Hypothalamus (tissue), 51 donors: ENCODE measurements at places on chromosomes 5 and 9.

- DNase-seq = no peak
These were observed 68.2 kb downstream of the LRSAM1 start for GRCh38 chr9:127519301-127520166.

DNA sequence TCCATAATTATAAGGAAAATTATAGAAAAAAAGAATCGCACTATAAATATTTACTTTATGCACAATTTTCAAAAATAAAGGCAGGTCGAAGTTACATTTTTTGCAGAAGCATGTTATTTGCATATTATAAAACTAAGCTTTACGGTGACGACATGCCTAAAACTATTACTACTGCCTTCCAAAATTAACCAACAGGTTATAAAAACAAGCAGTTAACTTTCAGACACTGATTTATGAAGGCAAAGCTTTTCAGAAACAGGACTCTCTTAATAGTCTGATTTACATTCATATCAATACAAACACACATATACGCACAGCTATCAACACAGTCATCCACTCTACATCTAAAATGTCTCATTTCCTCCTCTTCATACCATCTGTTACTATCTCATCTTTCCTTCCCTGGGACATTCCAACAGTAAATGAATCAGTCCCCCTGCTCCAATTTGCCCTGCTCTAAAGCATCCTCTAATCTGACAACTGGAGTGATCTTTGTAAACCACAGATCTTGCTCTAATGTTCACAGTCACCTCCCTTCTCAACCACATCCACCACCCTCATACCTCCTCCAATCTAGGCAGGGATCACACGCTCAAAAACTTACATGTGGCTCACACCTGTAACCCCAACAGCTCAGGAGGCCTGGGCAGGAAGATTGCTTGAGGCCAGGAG is 21.6 kb downstream of the FBXW11 start:
- DNase-seq = no peak

- DNase-seq = no peak
These were observed 92.9 kb downstream of the TNC start for GRCh38 chr9:115024925-115025535.

DNA sequence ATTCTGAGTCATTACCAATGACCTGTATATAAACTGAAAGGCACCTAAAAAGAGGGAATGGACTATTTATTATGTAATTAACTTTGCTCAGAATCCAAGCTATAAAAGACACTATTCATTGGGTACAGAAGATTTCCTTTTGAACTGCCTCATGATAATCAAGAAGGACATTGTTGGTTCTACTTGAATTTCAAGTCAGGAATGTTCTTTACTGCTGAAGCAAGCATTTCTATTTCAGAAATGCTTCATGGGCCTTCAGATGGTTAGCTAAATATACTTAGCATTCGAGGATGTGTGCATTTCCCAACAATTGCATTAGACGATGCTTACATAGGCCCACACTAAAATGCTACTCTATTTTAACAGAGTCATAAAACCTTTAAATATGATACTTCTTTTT is 658.2 kb upstream of the DMAC1 start:
- no peak for DNase-seq

DNA sequence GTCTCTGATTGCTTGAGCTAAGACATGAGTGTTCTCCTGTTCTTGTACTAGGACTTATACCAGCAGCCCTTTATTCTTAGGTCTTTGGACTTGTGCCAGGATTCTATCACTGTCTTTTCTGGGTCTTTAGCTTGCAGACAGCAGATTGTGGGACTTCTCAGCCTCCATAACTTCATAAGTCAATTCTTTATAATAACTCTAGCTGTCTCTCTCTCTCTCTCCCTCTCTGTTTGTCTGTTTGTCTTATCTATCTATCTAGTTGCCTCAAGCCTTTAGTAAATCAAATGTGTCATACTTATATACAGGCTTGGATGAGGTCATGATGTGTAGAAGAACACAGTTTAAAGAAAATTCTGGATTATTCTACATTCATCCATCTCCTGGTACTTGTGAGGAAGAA is 11.5 kb upstream of the ANKRD55 start:
- DNase-seq = no peak

GRCh38 chr5:154271936-154272514 is 81.5 kb downstream of the GALNT10 start:
- DNase-seq = no peak

- no peak for DNase-seq
These were observed 3.4 kb upstream of the F12 start for GRCh38 chr5:177412603-177413233.

- DNase-seq = no peak
These were observed 365.1 kb upstream of the NUDT12 start for GRCh38 chr5:103927739-103928138.

DNA sequence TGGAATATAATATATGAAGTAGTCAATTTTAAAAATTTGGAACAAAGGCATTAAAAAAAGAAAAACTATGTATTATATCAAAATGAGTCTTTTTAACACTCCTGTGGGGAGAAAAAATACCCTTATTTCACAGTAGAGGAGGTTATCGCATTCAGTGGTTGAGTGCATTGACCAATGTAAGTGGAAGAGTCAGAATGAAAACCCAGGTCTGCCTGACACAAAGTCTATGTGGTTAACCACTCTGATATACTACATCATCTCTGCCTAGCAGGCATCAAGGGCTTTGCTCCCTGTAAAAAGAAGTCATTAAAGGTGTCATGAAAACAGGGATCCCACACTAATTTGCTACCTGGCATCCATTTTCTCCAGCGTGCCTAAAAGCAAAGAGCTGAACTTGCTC is 417.2 kb upstream of the C9orf72 start:
- no peak for DNase-seq

GRCh38 chr9:130054325-130054786 is 650 bp downstream of the GPR107 start:
- no peak for DNase-seq

DNA sequence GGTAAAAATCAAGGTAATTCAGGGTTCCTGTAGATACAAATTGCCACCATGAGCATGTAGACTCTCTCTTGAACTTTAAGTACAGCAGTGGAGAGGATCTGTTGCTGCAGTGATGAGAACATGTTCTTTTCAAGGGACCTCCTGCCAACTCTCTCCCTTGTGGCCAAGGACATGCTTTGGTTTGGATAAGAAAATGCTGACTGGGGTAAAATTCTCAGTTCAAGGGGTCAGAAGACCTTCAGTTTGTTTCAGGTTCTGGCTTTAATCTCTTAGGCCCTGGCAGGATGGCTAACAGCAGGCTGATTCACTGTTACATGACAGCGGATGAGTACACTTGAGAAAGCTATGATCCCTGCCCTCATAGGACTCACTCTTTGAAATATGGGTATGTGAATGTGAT is 299.2 kb upstream of the NMUR2 start:
- DNase-seq = no peak

DNA sequence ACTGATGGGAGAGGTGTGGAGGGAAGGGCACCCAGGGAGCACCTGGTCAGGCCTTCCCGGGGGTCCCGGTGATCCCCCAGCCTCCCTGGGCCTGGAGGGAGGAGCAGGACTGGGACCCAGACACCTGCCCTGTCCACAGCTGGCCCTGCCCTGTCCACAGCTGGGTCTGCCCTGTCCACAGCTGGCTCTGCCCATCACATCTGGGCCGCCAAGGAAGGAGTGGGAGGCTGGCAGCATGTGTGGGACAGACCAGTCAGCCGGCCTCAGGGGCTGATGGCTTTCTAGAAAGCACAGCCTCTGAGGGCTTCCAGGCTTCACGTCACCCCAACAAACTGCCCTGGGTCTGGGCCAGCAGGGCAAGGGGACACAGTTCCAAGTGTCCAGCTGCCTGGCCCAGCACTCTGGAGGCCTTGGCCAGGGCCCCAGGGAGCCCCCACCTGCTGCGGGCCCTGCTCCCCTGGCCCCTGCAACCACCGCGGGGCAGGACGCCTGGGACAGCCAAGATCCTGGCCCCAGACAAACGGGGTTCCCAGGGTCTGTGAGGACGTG is 12.2 kb downstream of the DNLZ start:
- DNase-seq = no peak

DNA sequence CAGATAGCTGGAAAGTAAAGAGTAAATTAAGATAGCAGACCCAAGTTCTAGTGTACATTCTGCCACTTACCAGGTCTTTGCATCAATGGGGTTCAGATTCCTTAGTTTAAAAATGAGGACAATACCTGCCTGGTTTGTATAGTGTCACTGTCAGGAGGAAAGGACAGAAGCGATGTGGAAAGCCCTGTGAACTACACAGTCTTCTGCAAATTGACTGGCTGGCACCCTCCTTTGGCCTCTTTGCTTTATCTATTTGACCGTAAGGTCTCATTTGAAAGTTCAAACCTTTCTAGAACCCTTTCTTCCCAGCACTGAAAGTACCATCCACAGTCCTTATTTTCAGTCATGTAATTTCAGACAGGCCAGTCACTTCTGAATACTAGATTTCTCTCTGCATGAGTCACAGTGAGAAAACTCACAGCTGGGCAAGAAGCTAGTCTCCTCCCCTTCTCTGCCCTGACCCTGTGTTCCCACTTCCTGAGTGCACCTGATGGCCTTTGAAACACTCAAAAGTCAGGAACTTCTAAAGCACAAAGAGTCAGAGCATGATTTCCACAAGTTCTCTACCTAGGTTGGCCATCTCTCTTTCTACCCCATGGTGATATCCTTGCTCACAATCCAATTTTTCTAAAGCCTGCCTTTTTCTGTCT is 91.3 kb upstream of the RASEF start:
- DNase-seq = no peak

GRCh38 chr9:137351781-137352501 is 49.9 kb upstream of the NRARP start:
- DNase-seq = no peak

GRCh38 chr9:125202846-125203618 is 2.7 kb downstream of the RABEPK start:
- DNase-seq = no peak

- no peak for DNase-seq
These were observed 58.9 kb upstream of the CNTLN start for GRCh38 chr9:17075758-17076485.

DNA sequence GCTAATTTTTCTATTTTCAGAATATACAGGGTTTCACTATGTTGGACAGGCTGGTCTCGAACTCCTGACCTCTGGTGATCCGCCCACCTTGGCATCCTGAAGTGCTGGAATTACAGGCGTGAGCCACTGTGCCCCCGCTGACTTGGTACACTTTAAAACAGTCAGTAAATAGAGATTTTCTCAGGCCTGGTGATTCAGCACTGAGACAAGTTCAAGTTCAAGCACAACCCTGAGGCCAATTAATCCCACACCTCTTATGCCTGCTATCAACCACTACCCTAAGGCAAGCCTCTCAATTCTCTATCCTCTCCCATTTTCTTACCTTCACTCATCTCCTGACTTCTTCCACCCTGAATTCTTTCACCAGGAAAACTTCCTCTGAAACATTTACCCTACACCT is 18.9 kb downstream of the MUSK start:
- DNase-seq = no peak

GRCh38 chr9:88996921-88997235 is 5.6 kb downstream of the S1PR3 start:
- DNase-seq = no peak

GRCh38 chr5:127650022-127650421 is 1.1 kb downstream of the CTXN3 start:
- no peak for DNase-seq

- no peak for DNase-seq
These were observed 52.2 kb downstream of the MTAP start for GRCh38 chr9:21854594-21854993.

DNA sequence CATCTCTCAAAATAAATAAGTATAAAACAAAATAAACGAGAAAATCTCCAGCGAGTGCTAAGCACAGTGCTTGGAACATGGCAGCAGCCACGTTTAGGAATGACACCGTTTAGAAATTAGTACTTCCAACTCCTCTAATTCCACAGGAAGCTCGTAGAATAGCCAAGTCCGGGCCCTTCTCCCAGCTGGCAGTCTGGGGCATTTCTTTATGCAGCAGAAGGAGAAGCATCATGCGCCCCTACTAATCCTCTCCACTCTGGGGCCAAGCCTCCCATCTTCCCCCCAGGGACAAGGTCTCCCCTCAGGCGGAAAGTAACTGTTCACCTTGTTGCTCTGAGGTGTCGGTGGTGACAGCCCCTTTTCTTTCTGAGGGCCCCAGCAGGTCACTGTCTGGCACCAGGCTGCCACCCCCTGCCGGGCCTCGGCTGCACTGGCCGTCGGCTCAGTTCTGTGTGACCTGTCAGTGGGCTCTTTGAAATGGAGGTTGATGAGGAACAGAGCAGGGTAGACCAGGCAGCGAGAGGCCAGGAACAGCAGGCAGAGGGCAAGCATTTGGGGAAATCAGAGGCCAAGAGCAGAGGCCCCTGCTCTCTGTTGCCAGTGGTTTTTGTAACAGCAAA is 113.5 kb upstream of the WWC1 start:
- no peak for DNase-seq

- DNase-seq = no peak
These were observed 27.2 kb downstream of the ATP6V0E1 start for GRCh38 chr5:173010547-173011464.

DNA sequence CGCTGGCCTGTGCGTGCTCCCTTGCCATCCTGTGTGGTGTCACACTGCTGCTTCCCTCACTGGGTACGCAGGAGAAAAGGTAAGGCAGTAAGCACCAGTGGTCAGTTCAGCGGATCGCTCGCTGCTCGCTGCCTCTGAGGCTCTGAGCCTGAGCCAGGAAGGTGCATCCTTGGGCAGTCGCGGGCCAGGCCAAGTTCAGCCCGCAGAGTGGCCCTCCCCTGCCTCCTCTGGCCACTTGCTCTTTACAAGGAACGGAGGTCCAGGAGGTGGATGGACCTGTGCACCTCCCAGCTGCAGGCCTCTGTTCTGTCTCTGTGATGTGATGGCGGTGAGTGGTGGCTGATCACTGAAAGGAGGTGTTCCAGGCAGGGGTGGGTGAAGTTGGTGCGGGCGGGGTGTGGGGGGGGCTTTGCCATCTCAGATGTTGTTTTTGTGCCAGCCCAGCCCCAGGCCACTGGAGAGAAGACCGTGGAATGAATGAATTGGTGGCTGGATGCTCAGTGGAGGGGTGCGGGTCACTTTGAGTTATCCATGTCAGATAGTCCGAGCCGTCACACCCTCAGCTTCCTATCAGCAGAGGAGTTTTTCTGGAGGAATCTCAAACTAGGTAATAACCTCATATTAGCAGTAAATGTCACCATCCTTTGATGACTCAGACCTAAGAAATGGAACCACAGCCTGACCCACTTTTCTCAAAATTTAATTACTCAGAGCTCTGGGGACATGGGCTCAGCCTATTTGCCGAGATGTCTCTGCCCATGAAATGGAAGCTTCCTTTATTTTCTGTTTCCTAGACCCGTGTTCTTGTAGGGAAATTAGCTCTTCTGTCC is 7.3 kb downstream of the COL5A1 start:
- DNase-seq = no peak

GRCh38 chr9:91047529-91047928 is 245.9 kb downstream of the SYK start:
- DNase-seq = no peak

- DNase-seq = no peak
These were observed 52.3 kb downstream of the ADAMTS2 start for GRCh38 chr5:179292681-179293635.

- no peak for DNase-seq
These were observed 148.0 kb downstream of the NUDT12 start for GRCh38 chr5:103414604-103415003.

DNA sequence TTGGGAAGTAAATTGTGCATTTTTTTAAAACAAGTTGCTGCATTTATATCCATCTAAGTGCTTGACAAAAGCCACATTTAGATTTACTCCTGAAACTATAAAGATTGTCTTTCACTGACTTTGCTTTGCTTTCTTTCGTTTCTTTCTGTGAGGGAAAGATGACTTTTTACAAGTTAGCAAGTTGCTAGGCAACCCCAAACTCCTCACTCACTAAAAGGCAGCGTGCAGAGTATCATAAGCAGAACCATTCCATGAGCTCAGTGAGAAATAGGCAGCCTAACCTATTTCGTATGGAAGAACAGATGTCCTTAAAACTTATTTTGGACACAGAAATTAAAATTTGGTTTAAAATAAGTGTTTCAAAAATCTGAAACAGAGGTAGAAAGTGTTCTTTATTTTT is 29.0 kb downstream of the KLF9 start:
- no peak for DNase-seq
